ENCODE measurements at places on chromosomes 1 and 21.

DNA sequence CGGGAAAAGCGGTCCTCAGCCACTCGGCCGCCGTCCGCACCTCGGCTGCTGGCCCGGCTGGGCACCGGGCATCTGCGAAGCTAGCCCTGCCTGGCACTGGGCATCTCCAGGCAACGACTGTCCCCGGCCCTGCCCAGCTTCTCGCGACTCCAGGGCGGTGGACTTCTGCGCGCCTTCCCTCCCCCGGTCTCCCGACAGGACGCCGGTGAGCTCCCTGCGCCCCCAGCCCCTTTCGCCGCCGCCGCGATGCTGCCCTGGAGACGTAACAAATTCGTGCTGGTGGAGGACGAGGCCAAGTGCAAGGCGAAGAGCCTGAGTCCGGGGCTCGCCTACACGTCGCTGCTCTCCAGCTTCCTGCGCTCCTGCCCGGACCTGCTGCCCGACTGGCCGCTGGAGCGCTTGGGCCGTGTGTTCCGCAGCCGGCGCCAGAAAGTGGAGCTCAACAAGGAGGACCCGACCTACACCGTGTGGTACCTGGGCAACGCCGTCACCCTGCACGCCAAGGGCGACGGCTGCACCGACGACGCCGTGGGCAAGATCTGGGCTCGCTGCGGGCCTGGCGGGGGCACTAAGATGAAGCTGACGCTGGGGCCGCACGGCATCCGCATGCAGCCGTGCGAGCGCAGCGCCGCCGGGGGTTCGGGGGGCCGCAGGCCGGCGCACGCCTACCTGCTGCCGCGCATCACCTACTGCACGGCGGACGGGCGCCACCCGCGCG is 514 bp downstream of the FAM43B start:
- DNase-seq = no peak

DNA sequence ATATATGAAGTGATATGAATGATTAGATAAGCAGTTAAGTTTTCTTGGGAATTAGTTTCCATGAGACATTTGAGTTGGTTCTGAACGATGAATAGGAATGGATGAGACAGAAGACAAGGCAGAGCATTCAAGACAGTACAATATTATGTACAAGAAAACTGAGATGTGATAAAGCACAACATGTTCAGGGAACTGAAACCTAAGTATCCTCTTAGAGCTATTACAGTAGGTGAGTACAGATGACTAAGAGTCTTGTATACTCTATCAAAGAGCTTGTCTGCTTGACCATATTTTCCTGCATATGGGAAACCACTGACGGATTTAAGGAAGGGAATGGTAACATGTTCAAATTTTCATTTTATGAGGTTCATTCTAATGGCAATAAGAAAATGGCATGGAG is 61.6 kb downstream of the NME7 start:
- no peak for DNase-seq

DNA sequence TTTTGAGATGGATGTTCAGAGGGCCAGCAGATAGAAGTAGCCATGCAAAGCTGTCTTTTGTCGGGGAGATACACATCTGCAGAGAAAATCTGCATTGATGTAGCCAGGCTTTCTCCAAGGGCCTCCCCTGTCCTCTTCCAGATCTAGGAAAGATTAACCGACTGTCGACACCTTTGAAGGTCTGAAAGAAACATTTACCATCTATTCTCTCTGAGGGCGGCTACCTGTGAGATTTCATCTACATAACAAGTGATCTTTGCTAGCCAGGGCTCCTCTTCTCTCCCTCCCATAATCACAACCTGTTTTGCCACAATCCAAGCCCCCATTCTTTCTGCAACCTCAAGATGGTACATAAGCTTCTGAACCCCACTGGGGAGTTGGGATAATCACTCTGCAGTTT is 193.6 kb downstream of the RGS7 start:
- DNase-seq = no peak

DNA sequence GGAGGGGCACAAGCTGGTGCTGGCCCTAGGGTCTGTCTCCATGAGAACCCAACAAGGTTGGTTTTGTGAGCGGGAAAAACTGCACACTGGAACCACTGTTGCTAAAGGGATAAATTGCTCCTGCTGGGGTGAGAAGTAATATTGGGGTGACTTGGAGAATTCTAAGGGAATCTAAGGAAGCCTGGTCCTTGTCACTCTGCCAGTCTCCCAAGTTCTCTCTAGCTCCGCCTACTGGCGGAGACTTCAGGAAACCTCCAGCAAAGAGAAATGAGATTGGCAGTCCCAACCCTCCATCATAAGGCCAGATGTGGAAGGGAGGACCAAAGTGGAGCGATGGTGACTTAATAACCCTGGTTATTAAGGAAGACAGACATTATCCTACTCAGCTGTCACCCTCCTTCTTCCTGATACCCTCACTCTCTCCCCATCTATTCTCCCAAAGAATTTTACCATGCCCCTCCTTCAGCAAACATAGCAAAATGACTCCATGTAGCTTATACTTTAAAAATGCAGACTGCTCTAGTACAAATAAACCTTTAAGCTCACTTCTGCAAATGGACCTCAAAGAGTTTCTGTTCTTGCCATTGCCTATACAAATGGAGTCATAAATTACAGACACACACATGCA is 2.7 kb downstream of the LCE1F start:
- DNase-seq = no peak

DNA sequence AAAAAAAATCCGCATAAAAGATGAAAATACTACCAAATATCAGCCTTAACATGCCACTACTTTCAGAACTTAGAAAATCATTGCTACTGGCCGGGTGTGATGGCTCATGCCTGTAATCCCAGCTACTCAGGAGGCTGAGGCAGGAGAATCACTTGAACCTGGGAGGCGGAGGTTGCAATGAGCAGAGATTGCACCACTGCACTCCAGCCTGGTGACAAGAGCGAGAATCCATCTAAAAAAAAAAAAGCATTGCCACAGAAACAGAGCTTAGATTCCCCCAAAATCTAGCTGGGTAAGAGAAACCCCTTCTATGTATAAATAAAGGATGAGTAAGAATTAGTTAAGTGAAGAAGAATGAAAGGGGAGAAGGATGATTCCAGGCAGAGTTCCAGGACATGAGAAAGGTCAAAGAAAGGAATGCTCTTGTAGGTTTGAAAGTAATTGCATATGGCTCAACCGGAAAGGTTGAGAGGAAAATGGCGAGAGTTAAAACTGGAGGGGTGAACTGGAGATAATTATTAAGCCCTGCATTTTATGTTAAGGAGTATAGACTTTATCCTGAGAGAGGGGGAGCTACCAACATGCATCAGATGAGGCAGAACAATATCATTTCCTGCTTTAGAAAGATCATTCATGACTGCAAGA is 19.7 kb upstream of the NRDC start:
- no peak for DNase-seq

DNA sequence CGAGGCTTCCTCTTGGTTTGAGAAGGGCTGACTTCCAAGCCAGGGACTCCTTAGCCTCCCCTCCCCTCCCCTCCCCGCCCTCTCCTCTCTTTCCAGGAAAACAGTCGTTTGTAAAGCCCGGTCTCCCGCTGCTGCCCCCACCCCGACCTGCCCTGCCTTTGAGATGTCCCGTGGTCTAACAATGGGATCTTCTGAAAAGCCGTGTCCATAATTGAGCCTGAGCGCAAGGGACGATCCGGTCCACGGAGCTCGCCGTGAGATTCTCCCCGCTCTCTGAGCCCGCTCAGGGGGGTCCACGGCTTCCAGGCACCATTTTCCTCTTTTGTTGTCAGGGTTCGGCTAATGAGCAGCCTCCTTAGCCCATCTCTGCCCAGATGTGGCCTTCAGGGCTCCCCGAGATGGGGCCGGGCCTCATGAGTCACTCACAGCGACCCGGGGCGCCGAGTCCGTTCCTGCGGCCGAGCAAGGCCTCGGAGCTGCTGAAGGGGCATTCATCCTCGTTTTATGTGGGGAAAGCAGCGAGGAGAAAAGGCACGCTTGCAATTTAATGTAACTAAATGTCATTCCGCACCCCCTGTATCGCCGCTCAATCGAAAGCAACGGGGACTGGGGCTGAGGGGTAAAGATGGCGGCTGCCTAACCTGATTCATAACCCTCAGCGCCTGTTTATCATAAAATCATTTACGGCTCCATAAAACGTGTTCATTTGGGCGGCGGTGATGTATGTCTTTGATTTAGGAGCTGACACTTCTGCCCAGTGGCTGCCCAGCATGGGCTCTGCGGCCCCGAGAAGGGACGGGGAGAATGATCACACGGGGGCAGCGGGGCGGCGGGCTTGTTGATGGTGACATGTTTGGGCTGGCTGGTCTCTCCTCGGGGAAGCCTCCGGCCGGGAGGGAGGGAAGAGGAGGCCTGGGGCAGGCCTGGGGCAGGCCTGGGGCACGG is 232.6 kb upstream of the C1orf174 start:
- no peak for DNase-seq

DNA sequence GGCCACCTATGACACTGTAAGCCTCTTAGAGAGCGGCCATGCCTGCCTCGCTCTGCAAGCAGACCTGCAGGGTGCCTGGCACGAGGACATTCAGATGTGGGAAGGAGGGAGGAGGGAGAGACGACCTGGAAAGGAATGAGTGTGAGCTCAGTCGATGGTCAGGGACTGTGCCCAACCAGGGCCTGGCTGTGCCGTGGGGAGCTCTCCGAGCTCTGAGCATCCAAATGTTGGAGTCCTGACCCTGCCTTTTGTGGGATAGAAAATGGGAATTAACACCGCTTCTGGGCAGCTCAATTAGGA is 7.3 kb downstream of the CSTB start:
- no peak for DNase-seq

- no peak for DNase-seq
Observed at GRCh38 chr1:94011709-94012595, 102.7 kb upstream of the GCLM start.

DNA sequence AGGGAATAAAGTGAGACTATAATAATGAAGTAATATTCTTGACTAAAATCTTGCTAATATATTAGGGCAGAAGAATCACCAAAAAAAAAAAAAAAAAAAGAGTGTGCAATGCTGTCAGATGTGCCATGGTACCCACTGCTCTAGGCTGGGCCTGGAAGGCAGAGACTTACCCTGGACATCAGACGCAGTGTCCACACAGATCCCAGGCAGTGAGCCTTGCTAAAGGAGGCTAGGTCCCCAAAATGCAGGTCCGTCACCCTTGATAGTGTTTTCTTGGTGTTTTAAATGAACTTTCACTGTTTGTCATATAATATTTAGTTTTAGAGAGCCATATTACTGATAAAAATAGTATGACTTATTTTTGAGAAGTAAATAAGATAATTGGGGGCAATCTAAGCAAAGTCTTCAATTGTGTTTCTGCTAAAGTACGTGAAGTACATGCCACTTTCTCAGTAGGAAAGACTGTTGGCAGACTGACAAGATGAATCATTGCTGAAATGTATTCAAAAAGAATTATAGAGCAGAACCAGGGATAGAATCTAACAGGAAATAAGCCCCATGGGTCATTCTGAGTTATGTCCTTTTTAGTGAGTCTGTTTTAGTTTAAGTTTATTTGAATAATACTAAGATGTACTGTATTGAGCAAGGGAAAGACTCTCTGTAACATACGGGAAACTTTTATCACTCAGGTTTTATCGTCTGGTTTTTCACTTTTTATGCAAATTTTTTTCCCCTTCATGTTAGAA is 74.6 kb upstream of the PDC start:
- DNase-seq = no peak

- no peak for DNase-seq
Observed at GRCh38 chr21:37005548-37006485, 685 bp upstream of the RIPPLY3 start.
